Stomach (tissue), 19 donors: ENCODE measurements at places on chromosomes 5 and 9. TPM values are rescaled to one million over a fixed set of nuclear protein-coding genes. Genes with fewer than 3 reads are reported as not detected.

IFNA2 gene
- total RNA-seq = not detected

PDE8B gene
- 3.5 TPM for total RNA-seq

GRM6 gene
- total RNA-seq = not detected

OLFML2A gene
- total RNA-seq = 9.5 TPM

MLANA gene
- not detected for total RNA-seq

F2R gene
- 5.8 TPM for total RNA-seq

GGTA1 gene
- total RNA-seq = 7.1 TPM

DNA sequence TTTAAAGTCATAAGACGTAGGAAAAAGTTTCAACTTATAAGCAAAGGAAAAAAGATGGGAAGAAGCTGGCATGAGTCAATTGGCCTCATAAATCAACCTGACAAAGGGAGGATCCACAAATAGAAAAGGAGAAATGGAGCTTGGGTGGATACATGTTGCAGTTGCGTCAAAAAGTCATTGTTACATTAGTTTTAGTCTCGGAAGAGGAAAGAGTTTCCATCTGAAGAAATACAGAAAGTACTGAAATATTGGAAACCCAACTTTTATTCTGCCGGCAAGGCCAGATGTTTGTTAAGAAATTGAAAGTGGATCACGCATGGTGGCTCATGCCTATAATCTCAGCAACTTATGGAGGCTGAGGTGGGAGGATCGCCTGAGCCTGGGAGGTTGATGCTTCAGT is 11.3 kb upstream of the TIMD4 start:
- no peak overlapping the region for H3K27ac ChIP-seq
- H3K36me3 ChIP-seq = no peaks in the 10 kb centered on the region
- DNase-seq = no peak
- H3K4me3 ChIP-seq = no peak overlapping the region
- H3K4me1 ChIP-seq = no peaks in the 10 kb centered on the region

DNA sequence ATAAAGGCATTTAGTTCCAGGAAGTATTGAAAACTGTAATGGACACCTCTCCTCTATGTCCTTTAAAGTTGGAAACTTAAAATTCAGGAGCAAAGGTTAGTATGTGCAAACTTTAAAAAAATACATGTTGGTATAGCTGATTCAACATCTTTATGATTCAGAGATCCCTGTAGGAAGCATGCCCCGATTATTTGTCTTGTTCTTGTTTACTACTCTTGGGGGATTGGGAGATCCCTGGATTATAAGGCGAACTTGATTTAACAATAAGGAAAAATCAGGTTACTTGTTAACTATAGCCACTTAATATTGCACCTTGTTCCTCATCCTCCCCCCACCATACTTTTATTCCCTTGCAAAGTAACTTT is 1.7 kb downstream of the F2RL1 start:
- peak overlapping the region; percentile 69 for H3K4me3 ChIP-seq
- H3K27me3 ChIP-seq = peaks cover 25% of the 10 kb centered on the region
- no peaks in the 10 kb centered on the region for H3K4me1 ChIP-seq
- peak overlapping the region; percentile 83 for H3K27ac ChIP-seq
- peak; percentile 38 for DNase-seq

DNA sequence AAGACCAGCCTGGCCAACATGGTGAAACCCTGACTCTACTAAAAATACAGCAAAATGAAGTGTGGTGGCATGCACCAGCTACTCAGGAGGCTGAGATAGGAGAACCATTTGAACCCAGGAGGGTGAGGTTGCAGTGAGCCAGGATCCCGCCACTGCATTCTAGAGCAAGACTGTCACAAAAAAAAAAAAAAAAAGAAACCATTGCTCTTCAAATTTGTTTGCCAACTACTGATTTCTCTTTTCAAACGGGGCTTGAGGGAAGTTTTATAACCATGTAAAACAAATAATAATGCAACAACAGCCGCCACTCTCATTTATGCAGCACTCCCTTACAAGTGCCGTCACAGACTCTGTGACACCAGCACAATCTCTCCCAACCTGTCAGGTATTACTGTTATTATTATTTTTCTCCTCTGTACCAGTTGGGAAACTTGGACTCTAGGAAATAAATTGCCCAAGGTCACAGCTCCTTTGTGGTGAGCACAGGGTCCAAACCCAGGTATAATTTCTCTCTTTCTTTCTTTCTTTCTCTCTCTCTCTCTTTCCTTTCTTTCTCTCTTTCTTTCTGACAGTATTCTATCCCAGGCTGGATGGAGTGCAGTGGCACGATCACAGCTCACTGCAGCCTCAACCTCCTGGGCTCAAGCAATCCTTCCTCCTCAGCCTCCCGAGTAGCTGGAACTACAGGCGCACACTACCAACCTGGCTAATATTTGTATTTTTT is 25.4 kb downstream of the SERINC5 start:
- no peaks in the 10 kb centered on the region for H3K36me3 ChIP-seq
- H3K27ac ChIP-seq = peak overlapping the region; percentile 69
- H3K4me3 ChIP-seq = no peak overlapping the region
- H3K4me1 ChIP-seq = peaks cover 58% of the 10 kb centered on the region
- H3K27me3 ChIP-seq = no peaks in the 10 kb centered on the region
- no peak for DNase-seq

GRCh38 chr5:123719004-123719403 is 207.0 kb downstream of the CSNK1G3 start:
- H3K36me3 ChIP-seq = no peaks in the 10 kb centered on the region
- no peaks in the 10 kb centered on the region for H3K27me3 ChIP-seq
- no peak overlapping the region for H3K27ac ChIP-seq
- no peaks in the 10 kb centered on the region for H3K4me1 ChIP-seq
- DNase-seq = no peak
- no peak overlapping the region for H3K4me3 ChIP-seq

DNA sequence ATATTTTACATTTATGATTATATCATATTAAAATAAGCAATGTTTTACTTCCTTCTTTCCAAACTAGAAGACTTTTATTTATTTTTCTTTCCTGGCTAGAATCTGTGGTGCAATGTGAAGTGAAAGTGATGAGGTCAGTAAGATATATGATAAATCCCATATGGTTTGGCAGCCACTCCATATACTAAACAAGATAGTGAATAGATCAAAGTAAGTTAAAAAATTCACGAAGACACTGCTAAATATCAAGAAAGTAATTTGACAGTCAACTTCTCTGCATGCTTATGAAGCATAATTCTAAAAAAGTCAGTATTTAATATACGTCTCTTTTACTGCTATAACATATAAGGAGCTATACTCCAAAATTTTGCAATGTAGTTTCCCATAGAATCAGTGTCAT is 972.8 kb downstream of the DTWD2 start:
- peak; percentile 25 for DNase-seq
- H3K27ac ChIP-seq = no peak overlapping the region
- no peaks in the 10 kb centered on the region for H3K4me1 ChIP-seq
- no peaks in the 10 kb centered on the region for H3K36me3 ChIP-seq
- H3K4me3 ChIP-seq = no peak overlapping the region

GRCh38 chr5:91438871-91439270 is 55.8 kb upstream of the ARRDC3 start:
- H3K36me3 ChIP-seq = no peaks in the 10 kb centered on the region
- H3K27ac ChIP-seq = no peak overlapping the region
- H3K27me3 ChIP-seq = no peaks in the 10 kb centered on the region
- H3K4me1 ChIP-seq = no peaks in the 10 kb centered on the region

- no peaks in the 10 kb centered on the region for H3K27me3 ChIP-seq
- peak; percentile 43 for DNase-seq
- H3K4me3 ChIP-seq = no peak overlapping the region
- peak overlapping the region; percentile 29 for H3K27ac ChIP-seq
- H3K36me3 ChIP-seq = peaks cover 12% of the 10 kb centered on the region
- H3K4me1 ChIP-seq = peaks cover 73% of the 10 kb centered on the region
These were observed 45.9 kb downstream of the EHMT1 start for GRCh38 chr9:137664676-137665075.

GRCh38 chr9:122121391-122121790 is 28.3 kb upstream of the TTLL11 start:
- no peak overlapping the region for H3K4me3 ChIP-seq
- no peak for DNase-seq
- H3K4me1 ChIP-seq = peaks cover 15% of the 10 kb centered on the region
- no peak overlapping the region for H3K27ac ChIP-seq
